ENCODE measurements at places on chromosomes 1 and 21.

DNA sequence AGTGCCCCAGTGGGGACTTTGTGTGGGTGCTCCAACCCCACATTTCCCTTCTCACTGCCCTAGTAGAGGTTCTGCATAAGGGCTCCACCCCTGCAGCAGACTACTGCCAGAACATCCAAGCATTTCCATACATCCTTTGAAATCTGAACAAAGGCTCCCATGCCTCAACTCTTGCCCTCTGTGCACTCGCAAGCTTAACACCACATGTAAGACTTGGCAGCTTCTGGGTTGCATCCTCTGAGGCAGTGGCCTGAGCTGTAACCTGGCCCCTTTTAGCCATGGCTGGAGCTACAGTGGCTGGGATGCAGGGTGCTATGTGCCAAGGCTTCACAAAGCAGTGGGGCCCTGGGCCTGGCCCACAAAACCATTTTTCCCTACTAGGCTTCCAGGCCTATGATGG lies 128.9 kb downstream of the TYW3 start:
- no peak for DNase-seq

DNA sequence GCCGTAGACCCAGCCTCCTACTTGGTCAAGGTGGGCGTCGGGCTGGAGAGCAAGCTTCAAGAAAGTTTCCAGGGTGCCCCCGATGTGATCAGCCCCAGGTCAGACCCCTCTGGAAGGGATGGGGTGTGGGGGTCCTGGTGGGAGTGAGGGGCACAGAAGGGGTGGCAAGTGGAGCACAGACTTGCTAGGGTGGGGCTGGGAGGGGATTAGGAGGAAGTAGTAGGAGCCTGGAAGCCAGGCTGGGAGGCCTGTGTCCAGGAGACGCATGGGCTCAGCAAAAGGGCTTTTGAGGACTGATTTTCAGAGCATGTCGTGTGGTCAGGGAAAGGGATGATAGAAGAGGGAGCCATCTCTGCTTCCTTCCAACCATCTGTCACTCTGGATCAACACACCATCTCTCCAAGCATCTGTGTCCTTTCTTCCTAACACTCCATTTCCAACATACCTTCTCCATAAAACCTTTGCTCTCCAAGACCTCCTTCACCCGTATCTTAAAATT lies 8.5 kb downstream of the TRIM46 start:
- no peak for DNase-seq

DNA sequence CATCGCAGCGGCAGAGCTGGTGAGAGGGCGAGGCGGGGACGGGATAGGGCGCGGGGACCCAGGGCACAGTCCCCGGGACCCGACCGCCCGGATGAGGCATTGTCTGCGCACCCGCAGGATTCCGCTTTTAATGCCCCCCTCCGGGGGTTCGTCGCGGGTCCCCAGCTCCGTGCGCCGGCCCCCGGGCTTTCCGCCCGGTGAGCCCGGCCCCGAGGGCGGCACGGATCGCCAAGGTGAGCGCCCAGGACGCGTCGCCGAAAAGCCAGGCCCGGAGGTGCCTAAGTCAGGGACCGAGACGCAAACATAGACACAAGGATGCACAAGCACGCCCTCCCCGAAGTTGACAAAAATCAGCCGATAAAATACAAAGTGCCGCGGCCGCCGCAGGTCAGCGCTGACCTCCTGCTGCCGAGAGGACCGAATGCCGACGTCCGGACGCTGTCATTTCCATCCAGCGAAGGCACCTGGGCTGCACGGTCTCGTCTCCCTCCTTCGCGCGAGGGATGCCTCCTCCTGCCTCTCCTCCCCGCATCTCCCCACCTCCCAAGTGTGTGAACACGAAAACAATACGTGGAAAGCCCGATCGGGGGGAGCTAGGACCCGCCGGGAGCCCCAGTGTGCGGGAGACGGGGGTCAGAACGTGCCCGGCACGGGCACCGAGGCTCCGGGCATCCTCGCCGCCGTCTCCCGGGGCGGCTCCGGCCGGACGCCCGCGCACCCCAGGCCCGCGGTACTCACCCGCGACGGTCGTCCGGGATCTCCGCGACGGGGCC lies 101.1 kb upstream of the SOD1 start:
- DNase-seq, result no peak

DNA sequence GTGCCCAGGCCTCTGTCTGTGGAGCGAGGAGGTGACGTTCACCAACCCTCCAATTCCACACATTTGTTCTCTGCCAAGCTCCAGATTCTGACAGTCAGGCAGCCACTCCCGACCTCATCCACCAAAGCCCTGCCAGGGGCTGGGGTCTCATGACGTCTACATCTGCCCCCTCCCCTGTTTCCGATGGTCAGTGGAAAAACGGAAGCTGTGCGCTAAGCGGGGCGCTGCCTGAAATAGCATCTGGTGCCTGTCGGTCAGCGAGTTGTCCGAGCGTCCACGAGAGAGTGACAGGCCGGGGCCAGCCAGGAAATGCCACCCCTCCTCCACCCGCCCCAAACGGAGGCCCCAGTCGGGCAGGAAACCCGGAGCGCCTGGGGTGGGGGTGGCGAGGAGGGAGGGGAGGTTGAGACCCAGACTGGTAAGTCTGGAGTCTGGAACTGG lies 3.2 kb upstream of the TAL1 start:
- DNase-seq, result no peak

- no peak for DNase-seq
Measured at GRCh38 chr1:243851765-243852164, 1.7 kb upstream of the AKT3 start.

DNA sequence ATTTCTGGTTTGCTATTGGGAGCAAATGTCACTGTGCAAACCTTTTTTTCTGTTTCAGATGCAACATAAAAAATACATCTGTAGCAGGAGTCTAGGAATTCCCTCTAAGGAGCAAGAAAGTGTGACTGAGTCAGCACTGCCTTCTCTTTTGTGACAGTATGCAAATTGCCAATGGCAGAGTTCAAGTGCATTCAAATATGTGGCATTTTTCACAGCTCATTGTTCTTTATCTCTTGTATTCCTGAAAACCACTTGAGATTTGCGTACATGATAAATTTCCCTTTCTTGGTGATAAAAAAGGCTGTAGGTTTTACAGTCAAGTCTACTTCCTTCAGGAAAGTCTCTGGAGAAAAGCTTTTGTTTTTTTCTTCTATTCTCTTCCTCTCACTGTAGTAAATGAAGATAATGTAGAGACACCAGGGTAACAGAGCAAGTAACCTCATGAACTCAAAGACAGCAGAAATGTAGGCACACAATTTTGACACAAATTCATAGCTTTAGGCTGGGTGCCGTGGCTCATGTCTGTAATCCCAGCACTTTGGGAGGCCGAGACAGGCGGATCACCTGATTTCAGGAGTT lies 129.7 kb upstream of the L1TD1 start:
- no peak for DNase-seq

DNA sequence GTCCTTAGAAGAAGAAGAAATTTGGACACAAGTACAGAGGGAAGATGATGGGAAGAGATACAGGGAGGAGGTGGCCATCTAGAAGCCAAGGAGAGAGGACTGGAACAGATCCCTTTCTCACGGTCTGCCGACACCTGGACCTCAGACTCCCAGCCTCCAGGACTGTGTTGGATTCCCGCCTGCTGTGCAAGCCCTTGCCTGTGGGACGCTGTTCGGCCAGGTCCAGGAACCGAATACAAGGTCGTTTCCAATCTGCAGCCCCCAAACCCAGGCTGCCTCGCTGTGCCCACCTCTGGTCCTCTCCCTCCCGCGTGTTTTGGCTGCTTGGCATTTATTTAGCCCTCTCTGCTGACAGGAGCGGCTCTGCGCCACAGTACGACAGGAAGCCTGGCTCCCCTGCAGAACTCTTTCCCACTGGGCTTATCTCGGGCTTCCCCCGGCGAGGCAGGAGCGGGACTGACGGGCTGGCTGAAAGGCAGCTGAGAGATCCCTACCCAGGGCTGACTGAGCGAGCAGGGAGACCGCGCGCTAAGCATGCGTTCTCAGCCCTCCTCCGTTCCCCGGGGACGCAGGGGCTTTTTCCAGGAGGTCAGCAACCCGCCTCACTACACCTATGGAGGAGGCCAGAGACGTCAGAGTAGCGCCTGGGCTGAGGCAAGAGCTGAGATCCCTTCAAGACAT lies 238.4 kb downstream of the TNR start:
- no peak for DNase-seq

DNA sequence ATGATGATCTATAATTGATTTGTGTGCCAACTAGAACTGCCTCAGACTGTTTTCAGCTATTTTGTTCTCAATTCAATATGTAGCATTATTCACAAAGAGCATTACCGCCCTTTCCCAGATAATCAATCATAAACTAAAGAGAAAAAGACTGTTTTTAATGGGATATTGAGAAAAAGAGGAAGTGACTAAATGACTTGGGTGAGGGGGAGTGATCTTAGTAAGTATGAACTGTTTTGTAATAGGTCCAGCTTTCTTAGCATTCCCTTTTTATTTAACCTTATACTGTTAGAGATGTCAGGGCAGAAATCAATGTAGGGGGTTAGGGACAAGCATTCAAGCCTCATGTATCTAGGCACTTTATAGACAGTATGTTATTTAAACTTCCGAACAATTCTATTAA lies 157.8 kb upstream of the DPYD start:
- no peak for DNase-seq

GRCh38 chr1:23798662-23799142 lies 1.9 kb downstream of the GALE start:
- no peak for DNase-seq

DNA sequence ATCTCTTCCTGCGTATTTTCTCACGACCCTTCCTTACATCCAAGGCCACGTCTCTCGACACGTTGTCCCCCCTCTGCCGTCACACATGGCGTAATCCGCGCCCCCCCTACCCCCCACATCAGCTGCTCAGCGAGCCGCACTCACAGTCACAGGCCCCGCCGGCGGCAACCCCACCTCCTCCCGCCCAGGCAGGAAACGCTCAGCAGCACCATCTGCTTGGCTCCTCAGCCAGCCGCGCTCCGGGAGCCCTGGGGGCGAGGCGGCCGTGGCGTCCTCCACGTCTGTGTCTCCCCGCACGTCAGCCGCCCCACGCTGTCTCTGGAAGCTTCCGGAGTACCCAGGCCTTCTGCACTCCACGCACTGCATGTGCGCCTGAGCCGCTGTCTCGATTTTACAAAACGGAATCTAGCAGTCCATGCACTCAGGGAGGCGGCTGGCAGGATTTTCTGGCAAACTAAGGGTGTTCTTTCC lies 64.6 kb downstream of the SIK1 start:
- DNase-seq, result peak; percentile 21

DNA sequence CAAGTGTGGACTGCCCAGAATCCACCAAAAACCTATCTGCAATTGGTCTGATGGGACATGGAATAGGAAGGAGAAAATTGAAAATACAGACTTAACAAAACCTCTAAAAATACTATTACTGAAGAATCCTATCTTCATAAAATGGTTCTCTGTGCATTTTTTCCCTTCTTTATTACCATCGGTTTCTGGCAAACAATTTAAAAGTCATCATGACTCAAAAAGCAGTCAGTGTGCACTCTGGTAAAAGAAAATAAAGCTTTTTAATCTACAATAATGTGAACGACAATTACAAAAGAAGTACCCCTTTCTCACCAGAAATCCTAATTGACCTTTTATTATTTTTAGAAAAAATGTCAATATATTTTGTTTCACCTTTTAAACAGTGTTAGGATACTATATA lies 186.3 kb downstream of the TPR start:
- DNase-seq, result no peak

GRCh38 chr1:201153474-201154388 lies 543 bp downstream of the TMEM9 start:
- DNase-seq, result peak; percentile 26

- no peak for DNase-seq
Measured at GRCh38 chr1:174702011-174702410, 254.2 kb downstream of the GPR52 start.

GRCh38 chr1:34113362-34113761 lies 51.7 kb downstream of the CSMD2 start:
- DNase-seq, result no peak

GRCh38 chr21:37060296-37060695 lies 12.6 kb downstream of the PIGP start:
- no peak for DNase-seq
